ENCODE measurements at places on chromosomes 11 and 22. TPM values are rescaled to one million over a fixed set of nuclear protein-coding genes. Genes with fewer than 3 reads are reported as not detected.

Gene TRIM51
- total RNA-seq = not detected

Gene OR5A1
- total RNA-seq = not detected

Gene SLC25A45
- 18.0 TPM for total RNA-seq

Gene CABP7
- total RNA-seq = not detected

Gene CEP126
- 0.97 TPM for total RNA-seq

Gene RAB3IL1
- not detected for total RNA-seq

Gene TST
- total RNA-seq = 14.5 TPM

Gene GLYATL1B
- not detected for total RNA-seq

Gene KBTBD4
- total RNA-seq = 27.3 TPM

Gene NUDT22
- total RNA-seq = 98.4 TPM

Gene GPR83
- total RNA-seq = 0.11 TPM

Gene PRR33
- 0.11 TPM for total RNA-seq

- peak overlapping the region; percentile 87 for H3K27ac ChIP-seq
- peak overlapping the region; percentile 78 for H3K4me3 ChIP-seq
- peak; percentile 61 for ATAC-seq
- H3K27me3 ChIP-seq = no peaks in the 10 kb centered on the region
Observed at GRCh38 chr11:66115638-66116301, 45.7 kb downstream of the PACS1 start.

- H3K27me3 ChIP-seq = no peaks in the 10 kb centered on the region
- H3K4me1 ChIP-seq = no peaks in the 10 kb centered on the region
- peaks cover 75% of the 10 kb centered on the region for H3K36me3 ChIP-seq
- no peak overlapping the region for H3K27ac ChIP-seq
- ATAC-seq = no peak
Observed at GRCh38 chr11:46414879-46415278, 23.3 kb upstream of the CHRM4 start.

- H3K4me3 ChIP-seq = no peak overlapping the region
- H3K36me3 ChIP-seq = no peaks in the 10 kb centered on the region
- no peak overlapping the region for H3K27ac ChIP-seq
- no peaks in the 10 kb centered on the region for H3K4me1 ChIP-seq
- no peak for ATAC-seq
Observed at GRCh38 chr11:47202576-47202975, 12.2 kb upstream of the DDB2 start.

- peak overlapping the region; percentile 68 for H3K4me3 ChIP-seq
- peak overlapping the region; percentile 2 for H3K27ac ChIP-seq
- H3K4me1 ChIP-seq = peaks cover 16% of the 10 kb centered on the region
- no peaks in the 10 kb centered on the region for H3K27me3 ChIP-seq
Observed at GRCh38 chr22:26610996-26611395, 6.8 kb downstream of the CRYBB1 start.

GRCh38 chr22:26650722-26651421 lies 6.5 kb upstream of the MIAT start:
- no peaks in the 10 kb centered on the region for H3K36me3 ChIP-seq
- no peaks in the 10 kb centered on the region for H3K27me3 ChIP-seq
- H3K27ac ChIP-seq = peak overlapping the region; percentile 25

- ATAC-seq = no peak
- H3K4me3 ChIP-seq = no peak overlapping the region
- no peak overlapping the region for H3K27ac ChIP-seq
- H3K27me3 ChIP-seq = no peaks in the 10 kb centered on the region
Observed at GRCh38 chr11:20355221-20356219, 8.0 kb upstream of the HTATIP2 start.

DNA sequence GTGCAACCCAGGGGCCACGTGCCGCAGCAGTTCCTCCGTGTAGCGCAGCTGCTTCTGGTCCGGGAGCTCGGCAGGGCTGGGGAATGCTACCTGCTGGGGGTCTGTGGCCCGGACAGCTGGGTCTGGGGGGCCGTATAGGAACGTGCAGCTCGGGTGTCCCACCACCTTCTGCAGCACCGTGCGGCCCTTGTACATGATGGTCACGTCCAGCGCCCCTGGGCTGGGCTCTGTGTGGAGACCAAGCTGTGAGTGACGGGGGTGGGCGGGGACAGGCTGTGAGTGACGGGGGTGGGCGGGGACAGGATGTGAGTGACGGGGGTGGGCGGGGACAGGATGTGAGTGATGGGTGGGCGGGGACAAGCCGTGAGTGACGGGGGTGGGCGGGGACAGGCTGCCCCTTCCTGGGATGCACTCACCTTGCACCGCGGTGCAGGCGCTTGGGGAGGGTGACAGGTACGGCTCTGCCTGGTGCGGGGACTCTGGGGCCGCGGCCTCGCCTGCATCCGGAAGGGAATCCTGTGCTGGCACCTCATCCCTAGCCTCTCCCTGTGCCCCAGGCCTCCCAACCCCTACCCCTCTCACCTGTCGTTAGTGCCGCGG lies 2.3 kb downstream of the IRF7 start:
- peak overlapping the region; percentile 75 for H3K4me3 ChIP-seq
- H3K27me3 ChIP-seq = no peaks in the 10 kb centered on the region
- H3K27ac ChIP-seq = no peak overlapping the region
- no peaks in the 10 kb centered on the region for H3K4me1 ChIP-seq

- H3K4me1 ChIP-seq = no peaks in the 10 kb centered on the region
- H3K27ac ChIP-seq = no peak overlapping the region
- H3K4me3 ChIP-seq = no peak overlapping the region
- no peak for ATAC-seq
Observed at GRCh38 chr11:77401486-77402217, 72.2 kb downstream of the PAK1 start.

DNA sequence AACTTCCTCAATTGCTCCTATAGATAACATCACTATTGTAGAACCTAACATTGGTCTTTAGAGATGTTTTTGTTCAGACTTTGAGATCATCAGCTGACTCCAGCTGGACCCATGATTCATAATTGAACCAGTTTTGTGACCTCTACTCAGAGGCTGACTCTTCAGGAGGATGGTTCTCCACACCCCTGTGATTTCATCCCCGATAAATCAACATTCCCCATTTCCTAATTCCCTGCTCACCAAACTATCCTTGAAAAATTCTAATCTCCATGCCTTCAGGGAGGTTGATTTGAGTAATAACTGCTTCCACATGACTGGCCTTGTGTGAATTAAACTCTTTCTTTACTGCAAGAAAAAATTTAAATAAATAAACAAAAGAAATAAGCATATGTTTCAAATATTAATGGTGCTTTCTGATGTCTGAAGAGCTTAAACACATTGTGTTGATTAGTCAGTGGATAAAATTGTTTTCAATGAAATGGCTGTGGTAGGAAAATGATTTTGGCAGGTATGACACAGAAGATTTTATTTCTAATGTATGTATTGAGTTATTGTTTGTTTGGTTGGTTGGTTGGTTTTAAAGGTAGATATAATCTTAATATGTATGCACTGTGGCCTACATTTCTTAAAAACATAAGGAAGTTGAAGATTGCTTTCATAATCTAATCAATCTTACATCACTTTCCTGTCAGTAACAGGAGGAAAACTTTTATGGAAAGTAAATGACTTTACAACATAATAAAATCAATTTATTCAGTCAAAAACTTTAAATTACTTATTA lies 427.9 kb upstream of the CCDC179 start:
- H3K36me3 ChIP-seq = no peaks in the 10 kb centered on the region
- ATAC-seq = no peak
- H3K4me1 ChIP-seq = no peaks in the 10 kb centered on the region
- H3K27ac ChIP-seq = no peak overlapping the region

DNA sequence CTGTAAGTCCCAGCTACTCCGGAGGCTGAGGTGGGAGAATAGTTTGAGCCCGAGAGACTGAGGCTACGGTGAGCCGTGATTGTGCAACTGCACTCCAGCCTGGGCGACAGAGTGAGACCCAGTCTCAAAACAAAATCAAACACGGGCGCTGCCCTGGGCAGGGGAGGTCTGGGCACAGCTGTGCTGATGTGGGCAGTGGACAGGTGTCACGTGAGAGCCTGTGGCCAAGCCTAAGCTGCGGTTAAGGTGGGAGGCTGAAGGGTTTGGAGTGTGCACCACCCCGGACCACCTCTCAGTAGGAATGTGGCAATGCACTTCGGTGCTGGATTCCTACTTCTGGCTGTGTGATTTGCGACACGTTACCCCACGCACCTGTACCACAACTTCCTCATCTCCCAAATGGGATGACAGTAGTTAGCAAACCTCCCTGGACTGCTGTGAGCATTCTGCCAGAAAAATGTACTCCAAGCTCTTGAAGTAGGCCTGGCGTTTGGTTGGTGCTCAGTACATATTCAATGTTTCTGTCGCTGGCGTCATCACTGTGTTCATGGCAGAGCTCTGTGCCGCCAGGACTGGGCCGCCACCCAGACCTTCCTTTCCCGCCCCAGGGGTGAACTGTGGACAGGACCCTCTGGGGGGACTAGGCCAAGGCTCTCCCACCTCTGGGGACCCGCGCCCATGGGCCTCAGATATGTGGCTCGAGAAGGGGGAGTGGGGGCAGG lies 807 bp upstream of the ZNF74 start:
- no peaks in the 10 kb centered on the region for H3K27me3 ChIP-seq
- H3K4me3 ChIP-seq = peak overlapping the region; percentile 86
- no peaks in the 10 kb centered on the region for H3K36me3 ChIP-seq
- H3K27ac ChIP-seq = peak overlapping the region; percentile 89
- H3K4me1 ChIP-seq = peaks cover 6% of the 10 kb centered on the region
- no peak for ATAC-seq

- peak overlapping the region; percentile 77 for H3K4me3 ChIP-seq
- H3K27ac ChIP-seq = peak overlapping the region; percentile 84
- H3K4me1 ChIP-seq = peaks cover 40% of the 10 kb centered on the region
- H3K27me3 ChIP-seq = no peaks in the 10 kb centered on the region
- H3K36me3 ChIP-seq = no peaks in the 10 kb centered on the region
Observed at GRCh38 chr22:25076336-25076735, 123.3 kb upstream of the CRYBB3 start.

- no peaks in the 10 kb centered on the region for H3K27me3 ChIP-seq
- H3K27ac ChIP-seq = no peak overlapping the region
Observed at GRCh38 chr11:72421351-72421750, 13.0 kb downstream of the CLPB start.

DNA sequence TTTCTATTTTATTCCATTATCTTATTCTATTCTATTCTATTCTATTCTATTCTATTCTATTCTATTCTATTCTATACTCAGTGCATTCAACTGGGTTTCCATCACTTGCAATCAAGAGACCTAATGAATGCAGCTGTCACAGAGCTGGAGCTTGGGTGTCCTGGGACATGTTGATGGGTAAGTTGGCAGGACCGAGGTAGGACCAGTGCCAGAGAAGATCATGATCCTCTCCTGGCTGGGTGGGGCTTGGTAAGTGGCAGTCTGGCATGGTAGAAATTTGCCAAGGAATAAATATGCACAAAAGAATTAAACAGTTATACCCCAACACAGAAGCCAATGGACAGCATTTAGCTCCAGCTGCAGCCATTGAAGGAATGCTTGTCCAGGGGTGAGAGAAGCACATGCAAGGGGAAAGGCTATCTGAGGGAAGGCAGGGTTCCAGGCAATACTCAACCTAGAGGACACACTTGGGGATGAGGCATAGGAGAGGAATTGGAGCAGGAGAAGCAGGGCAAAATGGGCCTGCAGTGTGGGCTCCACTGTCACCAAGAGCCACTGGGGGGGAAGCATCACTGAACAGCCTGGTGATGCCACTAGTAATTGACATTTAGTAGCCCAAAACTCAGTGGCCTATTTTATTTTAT lies 97.0 kb upstream of the CD82 start:
- no peak overlapping the region for H3K27ac ChIP-seq
- H3K4me1 ChIP-seq = no peaks in the 10 kb centered on the region
- ATAC-seq = no peak
- H3K4me3 ChIP-seq = no peak overlapping the region
- no peaks in the 10 kb centered on the region for H3K36me3 ChIP-seq

DNA sequence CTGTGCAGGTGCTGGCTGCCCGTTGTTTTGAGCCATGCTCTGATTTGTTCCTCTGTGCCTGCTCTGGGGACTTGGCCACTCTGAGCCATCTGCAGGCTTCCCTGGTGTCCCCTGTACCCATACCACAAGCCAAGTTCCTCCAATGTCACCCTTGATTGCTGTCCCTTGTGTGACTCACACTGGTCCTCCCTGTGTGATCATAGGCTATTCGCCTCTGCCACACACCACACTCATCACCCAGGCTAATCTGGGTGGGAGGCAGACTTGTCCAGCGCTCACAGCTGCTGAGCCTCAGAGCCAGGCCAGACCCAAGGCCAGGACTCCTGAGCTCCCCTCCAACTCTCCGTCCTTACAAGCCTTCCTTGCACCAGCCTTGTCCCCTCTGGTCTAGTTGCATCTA lies 31.7 kb downstream of the IGF2 start:
- H3K4me3 ChIP-seq = no peak overlapping the region
- H3K4me1 ChIP-seq = no peaks in the 10 kb centered on the region
- peak; percentile 16 for ATAC-seq
- no peak overlapping the region for H3K27ac ChIP-seq
- no peaks in the 10 kb centered on the region for H3K27me3 ChIP-seq

DNA sequence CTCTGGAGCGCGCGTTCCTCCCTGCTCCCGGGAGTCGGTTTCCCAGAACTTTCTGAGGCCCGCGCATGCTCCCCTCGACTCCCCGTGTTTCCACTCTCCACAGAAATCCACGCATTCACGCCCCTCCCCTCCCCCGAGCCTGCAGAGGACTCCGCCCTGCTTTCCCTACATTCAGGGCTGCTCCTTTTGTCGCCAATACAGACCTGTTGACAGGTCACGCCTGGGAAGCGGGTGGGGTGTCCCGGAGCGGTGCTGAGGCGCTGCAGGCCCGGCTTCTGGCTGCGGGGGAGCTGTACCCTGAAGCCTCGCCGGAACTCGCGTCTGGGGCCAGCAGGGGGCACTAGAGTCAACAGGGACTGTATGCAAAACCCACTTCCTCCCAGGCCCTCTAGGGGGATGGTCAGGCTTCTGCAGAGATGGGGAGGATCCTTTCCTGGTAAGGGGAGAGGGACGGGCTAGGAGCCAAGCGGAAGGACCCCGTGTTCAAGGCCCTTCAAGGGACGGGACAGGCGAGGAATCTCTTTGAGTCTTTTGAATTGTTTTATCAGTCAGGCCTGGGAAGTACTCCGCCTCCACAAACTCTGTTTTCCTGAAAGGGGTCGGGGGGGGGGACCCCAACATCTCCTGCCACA lies at the start of gene PRAME:
Gene PRAME, minus strand, starts transcription at position 294 of the 632 bp plus-strand sequence. CDS start 2,433 bp downstream, outside the sequence.
- no peaks in the 10 kb centered on the region for H3K4me1 ChIP-seq
- no peaks in the 10 kb centered on the region for H3K36me3 ChIP-seq
- ATAC-seq = peak; percentile 84
- H3K27ac ChIP-seq = no peak within 1 kb of the TSS
- no peak within 1 kb of the TSS for H3K4me3 ChIP-seq
- peaks cover 2% of the 10 kb centered on the region for H3K27me3 ChIP-seq

DNA sequence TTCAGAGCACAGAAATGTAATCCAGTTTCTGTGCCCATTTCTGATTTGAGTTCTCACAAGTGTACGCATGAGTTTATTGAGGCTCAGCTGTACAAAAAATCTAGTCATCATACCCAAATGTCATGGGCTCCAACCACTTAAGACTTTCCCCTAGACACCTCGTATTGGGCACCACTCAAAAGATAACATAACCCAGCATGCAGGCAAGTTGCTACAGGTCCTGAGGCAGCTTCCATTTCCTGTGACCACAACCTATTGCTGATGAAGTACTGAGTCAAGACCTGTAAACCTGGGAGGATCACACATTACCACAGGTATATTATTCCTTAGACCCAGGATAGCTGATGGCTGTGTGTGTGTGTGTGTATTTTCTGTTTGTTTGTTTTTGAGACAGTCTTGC lies 95.2 kb downstream of the MRTFA start:
- peak overlapping the region; percentile 32 for H3K27ac ChIP-seq
- H3K4me1 ChIP-seq = peaks cover 22% of the 10 kb centered on the region
- H3K4me3 ChIP-seq = no peak overlapping the region
- no peaks in the 10 kb centered on the region for H3K27me3 ChIP-seq

- H3K4me3 ChIP-seq = no peak overlapping the region
- H3K27me3 ChIP-seq = no peaks in the 10 kb centered on the region
- no peaks in the 10 kb centered on the region for H3K4me1 ChIP-seq
- H3K36me3 ChIP-seq = no peaks in the 10 kb centered on the region
- no peak overlapping the region for H3K27ac ChIP-seq
Observed at GRCh38 chr11:90635151-90635550, 412.3 kb upstream of the CHORDC1 start.

All from activated T-helper 17 cell treated with anti-CD3 and anti-CD28 coated beads, Interleukin-2, amount 50 U/mL, for 72 hours (primary cell).